ENCODE measurements at places on chromosomes 16 and 17.

- no peak for DNase-seq
These were observed 201.8 kb downstream of the RPTOR start for GRCh38 chr17:80746262-80746935.

- DNase-seq: no peak
These were observed 6.0 kb downstream of the MXRA7 start for GRCh38 chr17:76704805-76705204.

DNA sequence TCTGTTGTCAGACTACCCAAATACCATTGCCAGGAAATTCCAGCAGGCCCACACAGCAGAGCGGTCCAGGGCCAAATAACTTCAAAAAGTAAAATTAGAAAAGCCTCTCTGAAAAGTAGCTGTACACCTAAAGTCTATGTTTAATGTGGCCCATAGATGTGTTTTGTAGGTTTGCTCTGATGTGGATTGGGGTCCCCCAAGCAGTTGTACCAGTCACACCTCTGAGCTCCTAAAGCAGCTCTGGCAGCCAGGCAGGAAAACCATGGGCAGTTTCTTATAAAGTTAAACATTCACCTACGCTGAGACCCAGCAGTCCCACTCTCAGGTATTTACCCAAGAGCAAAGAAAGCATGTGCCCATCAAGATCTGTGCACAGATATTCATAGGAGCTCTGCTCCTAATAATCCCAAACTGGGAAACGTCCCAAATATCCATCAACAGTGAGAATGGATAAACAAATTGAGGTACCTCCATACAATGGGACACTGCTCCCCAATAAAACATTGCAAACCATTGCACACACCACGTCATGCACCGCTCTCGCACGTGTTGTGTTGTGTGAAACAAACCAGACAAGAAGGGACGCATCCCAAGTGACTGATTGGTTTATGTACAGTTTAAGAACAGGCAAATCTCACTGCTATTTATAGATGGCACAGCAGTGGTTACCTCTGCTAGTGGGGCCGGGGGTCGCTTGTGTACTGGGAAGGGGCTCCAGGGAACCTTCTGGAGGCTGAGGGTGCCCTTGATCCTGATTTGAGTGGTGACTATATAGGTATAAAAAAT, 15.8 kb upstream of the PRM1 start:
- no peak for DNase-seq

DNA sequence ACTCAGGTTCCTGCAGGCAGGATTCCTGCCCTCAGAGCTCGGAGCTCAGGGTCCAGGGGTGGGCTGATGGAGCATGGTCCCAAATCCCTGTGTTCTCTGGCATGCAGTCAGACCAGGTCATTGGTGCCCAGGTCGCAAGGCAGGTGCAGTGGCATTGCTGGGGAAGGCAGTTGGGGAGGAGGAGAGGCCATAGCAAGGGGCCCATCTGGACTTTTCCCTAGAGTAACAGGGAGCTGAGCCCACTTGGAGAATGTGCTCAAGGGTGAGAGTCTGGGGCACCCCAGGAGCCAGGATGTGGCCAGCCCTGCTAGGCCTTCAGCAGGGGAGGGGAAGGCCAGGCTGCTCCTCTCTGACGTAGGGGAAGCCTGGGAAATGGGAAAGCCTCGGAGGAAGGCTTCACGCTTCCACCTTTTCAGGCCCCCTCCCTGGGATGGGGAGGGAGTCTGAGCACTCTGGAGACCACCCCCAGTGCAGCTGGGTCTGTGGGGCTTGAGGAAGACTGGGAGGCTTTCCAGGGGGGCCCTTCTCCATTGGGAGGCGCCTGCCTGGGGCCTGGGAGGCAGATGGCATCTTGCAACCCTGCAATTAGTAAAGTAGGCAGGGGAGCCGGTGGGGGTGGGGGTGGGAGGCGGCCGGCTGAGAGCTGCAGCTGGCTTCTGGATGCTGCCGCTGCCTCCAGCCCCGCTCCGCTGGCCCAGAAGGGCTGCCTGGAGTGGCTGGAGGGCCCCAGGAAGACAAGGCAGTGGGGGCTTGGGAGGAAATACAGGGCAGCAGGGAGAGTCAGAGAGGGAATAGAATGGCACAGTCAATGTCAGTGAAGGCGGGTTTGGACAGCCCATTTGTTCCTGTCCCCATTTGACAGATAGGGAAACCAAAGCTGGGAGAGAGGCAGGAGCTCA, 21.1 kb upstream of the DOK4 start:
- DNase-seq: no peak

- DNase-seq: no peak
These were observed 47.6 kb upstream of the LYRM9 start for GRCh38 chr17:27940503-27941428.

DNA sequence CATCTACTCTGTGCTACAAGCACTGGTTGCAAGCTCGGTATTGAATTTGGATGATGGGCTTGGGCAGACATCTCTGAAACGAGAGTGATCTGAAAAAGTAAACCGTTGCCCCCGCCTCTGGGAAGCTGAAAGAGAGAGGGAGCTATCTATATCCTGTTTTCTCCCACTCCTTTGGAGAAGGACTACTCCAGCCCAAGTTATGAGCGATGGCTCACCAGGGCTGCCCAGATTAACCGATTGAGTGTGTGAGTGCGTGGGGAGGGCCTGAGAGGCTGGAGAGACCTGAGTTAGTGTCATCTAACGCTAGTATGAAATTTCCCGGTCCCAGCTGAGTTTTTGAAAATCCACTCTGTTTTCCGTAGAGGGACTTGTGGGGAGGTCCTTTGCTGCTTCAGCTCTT, 11.5 kb downstream of the MGAT5B start:
- DNase-seq: no peak

GRCh38 chr17:40503154-40503553, 1.7 kb upstream of the TNS4 start:
- DNase-seq: no peak

DNA sequence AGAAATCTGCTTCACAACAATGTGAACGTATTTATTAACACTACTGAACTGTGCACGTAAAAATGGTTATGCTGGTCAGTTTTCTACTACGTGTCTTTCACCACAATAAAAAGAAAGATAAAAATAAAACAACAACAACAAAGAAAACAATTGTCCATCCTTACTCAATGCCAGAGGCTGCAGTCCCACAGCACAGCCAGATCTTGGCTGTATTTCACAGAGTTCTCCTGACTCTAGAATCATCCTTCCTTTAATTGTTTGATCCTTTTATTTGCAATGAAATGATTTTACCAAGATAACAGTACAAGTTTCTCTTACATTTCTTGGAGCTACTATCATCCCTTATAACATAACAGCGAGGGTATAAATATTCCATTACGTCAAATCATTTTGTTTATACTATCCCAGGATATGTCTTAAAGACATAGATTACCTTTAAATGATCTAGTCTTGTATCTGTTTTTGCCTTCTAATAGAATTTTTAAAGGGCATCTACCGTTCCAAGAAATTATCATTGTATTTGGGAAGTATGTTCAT, 103.3 kb downstream of the SLC39A11 start:
- DNase-seq: peak; percentile 20

- peak; percentile 57 for DNase-seq
These were observed at the start of gene UNC119 for GRCh38 chr17:28552176-28552999. TSS of gene UNC119 (minus strand) at chr17:28552624. CDS start at chr17:28552557, 67 bp downstream.

DNA sequence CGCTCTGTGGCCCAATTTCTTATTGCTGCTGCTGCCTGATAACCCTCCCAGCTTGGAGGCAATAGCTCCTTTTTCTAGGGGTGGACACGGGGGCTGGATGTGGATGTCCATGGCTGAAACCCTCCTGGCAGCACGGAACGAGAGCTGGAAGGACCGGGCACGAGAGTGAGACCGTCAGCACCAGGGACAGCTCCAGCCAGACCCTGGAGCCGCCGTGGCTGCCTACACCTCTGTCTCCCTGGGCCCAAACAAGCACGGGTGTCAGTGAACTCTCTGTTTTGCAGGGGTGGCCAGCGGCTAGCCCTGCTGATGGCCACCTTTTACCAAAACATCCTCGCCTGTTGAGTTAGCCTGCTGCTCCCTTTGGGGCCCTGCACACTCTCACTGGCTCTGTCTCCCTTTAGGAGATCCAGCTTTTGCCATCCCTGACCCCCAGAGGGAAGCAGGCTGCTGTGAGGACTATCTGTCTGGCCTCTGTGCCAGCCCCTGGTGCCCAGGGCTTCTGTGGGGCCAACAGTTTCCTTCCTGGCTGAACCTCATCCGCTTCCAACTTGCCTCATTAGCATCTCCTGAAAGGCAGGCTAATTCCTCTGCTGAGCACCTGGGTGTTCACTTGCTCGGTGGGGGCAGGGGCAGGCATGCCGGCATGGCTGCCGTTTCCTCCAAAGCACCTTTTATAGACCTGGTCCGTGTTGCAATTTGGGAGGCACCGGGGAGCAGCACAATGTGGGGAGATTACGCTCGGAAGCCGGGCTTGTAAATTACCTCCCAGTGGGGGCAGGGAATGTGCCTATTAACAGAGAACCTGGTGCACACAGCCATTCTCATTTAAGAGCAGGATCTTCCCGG, 118.1 kb downstream of the ENGASE start:
- DNase-seq: peak; percentile 59

DNA sequence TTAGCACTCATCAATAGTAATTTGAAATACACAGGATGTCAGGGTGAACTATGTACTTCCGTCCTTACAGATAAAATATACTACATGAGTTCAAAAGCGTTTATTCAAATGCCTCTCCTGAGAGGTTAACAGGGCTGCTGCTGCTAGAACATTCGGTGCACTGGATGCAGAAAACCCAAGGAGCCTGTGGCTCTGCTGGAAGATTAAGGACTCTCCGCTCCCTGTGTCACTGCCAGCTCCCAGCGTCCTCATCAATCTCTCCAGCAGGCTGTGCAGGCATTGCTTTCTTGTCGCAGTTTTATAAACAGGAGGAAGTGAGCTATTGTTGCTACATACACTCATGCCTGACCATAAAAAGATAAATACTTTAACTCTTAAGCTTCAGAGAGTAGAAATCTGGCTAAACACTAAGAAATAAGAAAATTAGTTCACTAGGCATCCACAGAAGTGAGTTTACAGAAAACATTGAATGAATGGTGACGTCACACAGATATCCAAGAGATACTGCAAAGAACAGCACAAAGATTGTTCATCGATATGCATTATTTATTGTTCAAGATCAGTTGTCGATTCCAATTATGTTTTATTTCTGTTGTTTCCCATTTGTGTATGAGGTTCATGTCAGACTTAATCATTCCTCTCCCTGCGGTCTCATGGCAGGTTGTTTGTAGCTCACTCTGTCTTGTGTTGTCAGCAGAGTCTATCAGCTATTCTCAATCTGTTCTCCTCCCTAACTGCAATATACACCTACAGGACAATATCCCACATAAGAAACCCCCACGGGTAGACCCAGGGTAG, 127.9 kb upstream of the MON1B start:
- DNase-seq: peak; percentile 26

- no peak for DNase-seq
These were observed 108.5 kb downstream of the PCTP start for GRCh38 chr17:55859301-55859795.

- DNase-seq: no peak
These were observed 9.1 kb downstream of the ZSCAN10 start for GRCh38 chr16:3089717-3090592.

DNA sequence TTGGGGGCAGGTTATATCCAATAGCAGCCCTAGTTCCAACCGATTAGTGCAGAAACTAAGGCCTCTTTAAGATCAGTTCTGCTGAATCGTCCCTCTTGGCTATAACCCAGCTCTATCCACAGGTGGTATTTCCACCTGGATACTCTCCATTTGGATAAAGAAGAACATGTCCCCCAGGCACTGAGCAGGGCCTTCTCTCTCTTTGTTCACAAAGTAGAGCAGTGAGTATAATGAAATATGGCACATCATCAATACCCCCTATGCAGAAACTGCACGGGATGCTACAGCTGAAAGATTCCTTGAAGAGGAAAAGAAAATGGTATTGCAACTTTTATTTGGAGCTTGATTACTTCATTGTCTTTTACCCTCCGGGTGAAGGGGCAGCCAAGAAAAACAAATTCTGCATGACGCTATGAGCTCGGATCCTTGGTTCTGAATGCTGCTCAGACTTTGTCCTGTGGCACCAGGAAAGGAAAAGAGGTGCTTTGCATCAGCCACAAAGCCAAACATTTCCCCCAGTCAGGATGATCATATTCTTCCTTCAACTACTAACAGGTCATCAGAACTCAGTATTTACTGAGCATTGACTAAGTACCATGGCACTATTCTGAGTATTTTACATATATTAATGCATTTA, 399.7 kb downstream of the NPIPA8 start:
- DNase-seq: no peak

- DNase-seq: no peak
These were observed 6.8 kb upstream of the RNF213 start for GRCh38 chr17:80253631-80254395.

DNA sequence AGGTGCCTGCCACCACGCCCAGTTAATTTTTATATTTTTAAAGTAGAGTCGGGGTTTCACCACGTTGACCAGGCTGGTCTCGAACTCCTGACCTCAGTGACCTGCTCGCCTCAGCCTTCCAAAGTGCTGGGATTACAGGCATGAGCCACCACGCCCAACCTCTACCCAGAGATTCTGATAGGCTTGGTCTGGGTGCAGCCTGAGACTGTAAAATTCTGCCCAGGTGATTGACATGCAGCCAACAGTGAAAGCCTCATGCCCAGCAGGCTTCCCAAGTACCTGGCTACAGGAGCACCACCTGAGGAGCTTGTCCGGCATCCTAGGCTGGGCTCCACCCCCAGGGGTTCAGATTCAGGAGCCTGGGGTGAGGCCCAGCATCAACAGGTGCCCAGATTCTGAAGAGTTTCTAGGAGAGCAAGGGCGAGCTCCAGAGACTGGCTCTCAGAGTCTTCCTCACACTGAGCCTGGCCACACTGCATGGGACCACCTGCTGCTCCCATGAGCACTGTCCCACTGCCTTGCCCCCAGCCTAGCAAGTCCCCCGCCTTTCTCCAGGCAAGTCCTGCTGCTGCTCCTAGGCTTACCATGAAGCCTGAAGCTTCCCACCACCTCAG, 16.6 kb downstream of the ZNF385C start:
- no peak for DNase-seq

GRCh38 chr16:82703871-82704768, 77.4 kb downstream of the CDH13 start:
- no peak for DNase-seq

- peak; percentile 17 for DNase-seq
These were observed 20.6 kb upstream of the SLC35G3 start for GRCh38 chr17:35214631-35215273.

DNA sequence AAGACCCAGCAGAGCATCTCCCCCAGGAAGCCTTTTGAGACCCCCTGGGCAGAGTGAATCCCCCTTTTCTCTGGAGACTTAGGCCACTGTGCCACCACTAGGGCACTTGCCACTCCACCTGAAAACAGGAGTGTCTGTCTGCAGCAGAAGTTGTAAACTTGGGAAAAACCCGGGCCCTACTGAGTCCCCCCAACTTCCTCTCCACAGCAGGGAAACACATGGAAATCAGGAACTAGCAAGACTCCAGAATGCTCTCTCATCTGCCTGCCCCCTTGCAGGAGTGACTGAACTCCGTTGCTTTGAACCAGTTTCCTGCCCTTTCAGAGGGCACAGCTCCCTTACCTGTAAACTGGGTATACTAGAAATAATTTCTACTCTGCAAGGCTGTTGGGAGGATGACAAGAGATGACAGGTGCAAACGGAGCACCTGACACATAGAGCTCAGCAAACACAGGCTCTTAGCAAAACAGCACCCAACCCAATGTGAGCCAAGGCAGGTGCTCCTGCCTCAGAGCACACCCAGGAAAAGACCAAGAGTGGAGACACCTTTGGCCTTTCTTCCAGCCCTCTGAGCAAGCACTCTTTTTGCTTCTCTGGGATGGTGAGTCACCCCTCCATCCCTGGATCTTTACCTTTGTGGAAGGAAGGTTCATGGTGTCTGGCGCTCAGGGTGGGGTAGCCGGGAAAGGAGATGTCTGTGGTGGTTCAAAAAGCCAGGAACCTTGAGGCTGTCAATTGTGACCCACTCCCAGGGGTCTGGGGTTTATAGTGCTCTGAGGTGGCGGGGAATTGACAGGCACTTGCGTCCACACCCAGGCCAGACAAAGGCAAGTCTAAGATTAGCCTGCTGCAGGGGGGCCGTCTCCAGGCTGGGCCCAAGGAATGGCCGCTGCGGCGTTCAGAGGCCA, at the start of gene HCRT:
HCRT (minus strand) TSS at position 740 of the 908 bp plus-strand sequence; CDS start at position 653, 87 bp downstream.
- DNase-seq: no peak
